ENCODE measurements at places on chromosomes 13 and 19. TPM values are rescaled to one million over a fixed set of nuclear protein-coding genes. Genes with fewer than 3 reads are reported as not detected.

Gene CACNG6
- total RNA-seq: 0.47 TPM

Gene LHFPL6
- total RNA-seq: 22.5 TPM

Gene SYCN
- not detected for total RNA-seq

Gene TTYH1
- total RNA-seq: 74.7 TPM

Gene IFI30
- total RNA-seq: 0.62 TPM

Gene FARP1
- 86.7 TPM for total RNA-seq

Gene C19orf73
- 0.47 TPM for total RNA-seq

Gene FPR1
- total RNA-seq: 6.7 TPM

Gene HOOK2
- 20.3 TPM for total RNA-seq

Gene MBD3L2
- not detected for total RNA-seq

Gene LYL1
- 3.3 TPM for total RNA-seq

Gene LAIR2
- not detected for total RNA-seq

Gene ATP4A
- not detected for total RNA-seq

Gene C13orf42
- not detected for total RNA-seq

Gene SPC24
- total RNA-seq: 6.4 TPM

Gene TMPRSS9
- total RNA-seq: 0.16 TPM

Gene IGSF23
- total RNA-seq: not detected

Gene ZIM2
- 1.7 TPM for total RNA-seq

Gene ZNF556
- 0.16 TPM for total RNA-seq

Gene METTL21C
- not detected for total RNA-seq

Gene ZNF418
- total RNA-seq: 64.3 TPM

All from occipital lobe (tissue), 3 donors.